IPS DF 6.9 (cell line): ENCODE measurements at places on chromosomes 12 and 14.

GRCh38 chr14:93426750-93427149, 4.0 kb upstream of the UNC79 start:
- H3K27ac ChIP-seq: no peak overlapping the region
- no peak for DNase-seq
- H3K4me3 ChIP-seq: no peak overlapping the region

DNA sequence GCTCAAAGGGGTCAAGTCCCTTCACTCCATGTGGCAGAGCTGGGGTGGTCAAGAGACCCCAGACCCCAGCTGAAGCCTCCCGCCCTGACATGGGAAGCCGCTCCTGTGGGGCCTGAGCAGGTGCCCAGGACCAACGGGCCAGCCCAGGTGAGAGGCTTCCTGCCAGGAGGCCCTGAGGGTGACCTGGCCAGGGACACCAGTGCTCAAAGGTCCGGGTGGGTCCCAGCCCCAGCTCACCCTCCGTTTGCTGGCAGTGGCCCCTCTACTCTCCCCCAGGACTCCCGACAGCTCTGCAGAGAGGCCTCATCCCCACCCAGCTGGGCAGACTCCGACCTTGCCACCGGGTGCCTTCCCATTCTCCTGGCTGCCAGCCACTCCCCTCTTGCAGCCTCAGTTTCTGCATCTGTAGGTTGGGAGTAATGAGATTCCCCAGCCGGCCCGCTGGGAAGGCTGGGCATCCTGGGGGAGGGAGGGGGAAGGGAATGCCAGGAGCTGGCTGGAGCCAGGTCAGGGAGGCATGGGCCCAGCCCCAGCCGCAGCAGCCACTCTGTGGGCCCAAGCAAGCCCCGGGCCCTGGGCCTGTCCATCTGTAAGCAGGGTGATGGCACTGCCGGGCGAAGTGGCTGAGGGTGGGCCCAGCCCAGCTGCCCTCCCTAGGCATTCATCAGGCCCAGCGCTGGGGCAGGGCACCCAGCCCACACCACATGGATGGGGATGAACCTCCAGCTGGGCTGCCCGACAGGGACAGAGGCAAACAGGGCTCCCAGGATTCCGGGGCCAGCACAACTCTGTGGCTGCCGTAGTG, 10.3 kb upstream of the INF2 start:
- no peaks in the 10 kb centered on the region for H3K27me3 ChIP-seq
- H3K27ac ChIP-seq: no peak overlapping the region
- no peak for DNase-seq
- H3K4me3 ChIP-seq: no peak overlapping the region

- no peak for DNase-seq
- H3K36me3 ChIP-seq: no peaks in the 10 kb centered on the region
- H3K4me1 ChIP-seq: no peaks in the 10 kb centered on the region
- no peak overlapping the region for H3K27ac ChIP-seq
- H3K4me3 ChIP-seq: no peak overlapping the region
- no peaks in the 10 kb centered on the region for H3K27me3 ChIP-seq
These were observed 153.2 kb downstream of the TMEM132C start for GRCh38 chr12:128420163-128420562.

- no peaks in the 10 kb centered on the region; the same call in 1 of the 2 replicates for H3K4me1 ChIP-seq
- no peak for DNase-seq
- no peak overlapping the region for H3K4me3 ChIP-seq
- no peaks in the 10 kb centered on the region; the same call in 1 of the 2 replicates for H3K27me3 ChIP-seq
- no peaks in the 10 kb centered on the region for H3K36me3 ChIP-seq
These were observed 203.3 kb upstream of the LRFN5 start for GRCh38 chr14:41403360-41403759.

GRCh38 chr12:37546901-37547475, 769.6 kb upstream of the ALG10B start:
- DNase-seq: no peak
- no peak overlapping the region for H3K4me3 ChIP-seq
- no peaks in the 10 kb centered on the region for H3K27me3 ChIP-seq
- H3K27ac ChIP-seq: no peak overlapping the region
- no peaks in the 10 kb centered on the region for H3K4me1 ChIP-seq

DNA sequence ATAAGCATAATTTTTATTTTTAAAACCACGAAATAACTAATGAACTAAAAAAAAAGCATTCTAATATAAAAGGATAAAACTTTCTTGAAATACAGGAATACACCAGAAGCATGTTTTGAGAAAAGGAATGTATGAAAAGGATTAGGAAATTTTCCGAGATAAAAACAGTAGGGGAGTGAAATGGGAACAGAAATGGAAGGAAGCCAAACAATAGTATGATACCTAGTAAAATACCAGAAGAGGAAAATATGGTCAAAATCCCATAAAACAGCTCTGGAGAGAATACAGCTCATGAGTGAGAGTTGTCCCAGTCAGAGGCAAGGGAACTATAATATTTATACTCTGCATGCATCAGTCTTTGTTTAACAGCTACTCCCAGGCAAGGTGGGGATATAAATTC, 1016.2 kb downstream of the SLC6A15 start:
- H3K4me1 ChIP-seq: no peaks in the 10 kb centered on the region
- DNase-seq: no peak
- H3K27me3 ChIP-seq: no peaks in the 10 kb centered on the region
- no peaks in the 10 kb centered on the region for H3K36me3 ChIP-seq
- H3K27ac ChIP-seq: no peak overlapping the region

GRCh38 chr14:35045798-35046047, 349 bp upstream of the FAM177A1 start:
- no peak for DNase-seq
- no peaks in the 10 kb centered on the region for H3K36me3 ChIP-seq
- H3K27me3 ChIP-seq: no peaks in the 10 kb centered on the region
- H3K27ac ChIP-seq: no peak overlapping the region
- peak overlapping the region; percentile 65; the same call in 1 of the 2 replicates for H3K4me3 ChIP-seq
- H3K4me1 ChIP-seq: no peaks in the 10 kb centered on the region

GRCh38 chr14:35600253-35600652, 66.3 kb downstream of the INSM2 start:
- H3K27ac ChIP-seq: no peak overlapping the region
- no peaks in the 10 kb centered on the region; the same call in 1 of the 2 replicates for H3K27me3 ChIP-seq
- H3K4me1 ChIP-seq: no peaks in the 10 kb centered on the region
- no peak overlapping the region for H3K4me3 ChIP-seq
- no peaks in the 10 kb centered on the region for H3K36me3 ChIP-seq

DNA sequence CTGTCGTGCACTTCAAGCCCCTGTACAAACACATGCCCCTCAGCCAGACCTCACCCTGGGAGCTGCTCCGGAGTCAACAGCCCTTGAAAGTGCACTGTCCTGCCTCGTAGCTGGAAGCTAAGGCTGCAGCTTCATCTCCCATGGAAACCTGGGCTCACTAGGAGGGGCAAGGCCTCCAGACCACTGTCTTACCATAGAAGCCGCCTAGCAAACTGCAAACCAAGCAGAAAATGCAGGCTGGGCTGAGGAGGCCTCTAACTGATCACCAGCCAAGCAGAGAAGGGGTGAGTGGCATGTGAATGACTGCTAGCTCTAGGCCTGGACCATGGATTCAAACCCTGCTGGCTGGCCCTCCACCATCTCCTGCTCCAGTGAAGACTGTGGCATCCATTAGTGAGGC, 340.2 kb downstream of the CACNA1C start:
- no peak overlapping the region for H3K27ac ChIP-seq
- H3K4me3 ChIP-seq: no peak overlapping the region
- no peaks in the 10 kb centered on the region for H3K4me1 ChIP-seq
- no peaks in the 10 kb centered on the region for H3K36me3 ChIP-seq
- no peak for DNase-seq

DNA sequence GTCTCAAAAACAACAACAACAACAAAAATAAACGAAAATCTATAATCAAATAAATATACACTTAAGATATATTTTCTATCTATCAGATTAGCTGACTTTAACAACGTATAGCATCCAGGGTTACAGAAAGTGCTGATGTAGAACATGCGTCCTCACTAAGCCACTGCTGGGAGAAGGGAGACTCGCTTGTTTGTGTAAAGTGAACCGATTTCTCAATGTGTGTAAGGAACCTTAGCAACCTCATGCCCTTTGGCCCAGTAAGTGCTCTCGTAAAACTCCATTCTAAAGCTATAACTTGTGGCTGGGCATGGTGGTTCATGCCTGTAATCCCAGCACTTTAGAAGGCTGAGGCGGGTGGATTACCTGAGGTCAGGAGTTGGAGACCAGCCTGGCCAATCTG, 23.8 kb downstream of the NFKBIA start:
- no peaks in the 10 kb centered on the region for H3K4me1 ChIP-seq
- H3K27ac ChIP-seq: no peak overlapping the region
- no peak overlapping the region for H3K4me3 ChIP-seq
- no peaks in the 10 kb centered on the region for H3K36me3 ChIP-seq
- no peak for DNase-seq
- H3K27me3 ChIP-seq: no peaks in the 10 kb centered on the region

DNA sequence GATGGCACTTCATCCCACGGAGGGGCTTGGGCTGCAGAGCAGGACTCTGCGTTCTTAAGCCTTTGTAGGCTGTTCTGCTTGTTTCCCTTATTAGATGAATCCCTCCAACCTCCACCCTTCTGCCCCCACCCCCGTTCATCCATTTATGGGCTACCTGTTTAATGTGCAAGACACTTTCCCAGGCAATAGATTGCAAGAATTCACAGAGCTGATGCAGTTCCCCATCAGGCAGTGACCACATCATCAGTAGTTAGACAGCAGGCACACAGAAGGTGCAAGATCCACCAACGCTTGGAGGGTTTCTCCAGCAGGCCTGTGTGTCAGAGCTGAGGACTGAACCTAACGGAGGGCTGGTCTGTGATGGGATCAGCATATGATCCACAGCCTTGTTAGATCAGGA, 1.2 kb upstream of the C1R start:
- no peak overlapping the region for H3K27ac ChIP-seq
- no peaks in the 10 kb centered on the region for H3K27me3 ChIP-seq
- no peak for DNase-seq
- no peaks in the 10 kb centered on the region for H3K36me3 ChIP-seq
- no peak overlapping the region for H3K4me3 ChIP-seq

- no peak overlapping the region for H3K27ac ChIP-seq
- no peaks in the 10 kb centered on the region for H3K27me3 ChIP-seq
- peaks cover 4% of the 10 kb centered on the region; the same call in 1 of the 2 replicates for H3K36me3 ChIP-seq
- H3K4me1 ChIP-seq: no peaks in the 10 kb centered on the region
- no peak for DNase-seq
- no peak overlapping the region for H3K4me3 ChIP-seq
These were observed 27.8 kb upstream of the CAPRIN2 start for GRCh38 chr12:30782316-30783173.

- no peak overlapping the region for H3K27ac ChIP-seq
- H3K4me1 ChIP-seq: peaks cover 9% of the 10 kb centered on the region
- H3K27me3 ChIP-seq: no peaks in the 10 kb centered on the region
- H3K4me3 ChIP-seq: peak overlapping the region; percentile 93
- no peak for DNase-seq
These were observed 751 bp downstream of the GDF11 start for GRCh38 chr12:55743406-55744339.

GRCh38 chr12:96167492-96167891, 26.7 kb upstream of the ELK3 start:
- peaks cover 2% of the 10 kb centered on the region for H3K4me1 ChIP-seq
- no peak overlapping the region for H3K4me3 ChIP-seq
- DNase-seq: no peak
- no peaks in the 10 kb centered on the region for H3K27me3 ChIP-seq

DNA sequence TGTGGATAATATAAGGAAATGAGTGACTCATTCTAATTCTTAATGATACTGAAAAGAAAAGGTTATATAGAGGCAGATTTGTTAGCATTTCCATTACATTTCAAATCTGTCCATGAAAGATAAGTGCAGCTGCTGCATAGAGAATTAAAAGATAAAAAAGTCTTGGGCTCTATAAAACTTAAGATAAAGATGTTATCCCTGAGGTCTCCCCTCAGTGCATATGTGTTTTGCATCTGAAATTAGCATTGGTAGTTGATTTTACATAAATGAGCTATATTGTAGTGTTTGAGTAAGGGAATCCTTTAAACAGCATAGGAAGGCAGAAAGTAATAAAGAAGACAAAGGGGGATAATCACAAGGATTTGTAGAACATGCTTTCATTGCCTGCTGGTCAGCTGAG, 206.2 kb downstream of the FSCB start:
- H3K27me3 ChIP-seq: no peaks in the 10 kb centered on the region
- H3K4me1 ChIP-seq: no peaks in the 10 kb centered on the region
- no peak overlapping the region for H3K4me3 ChIP-seq
- DNase-seq: no peak
- no peaks in the 10 kb centered on the region for H3K36me3 ChIP-seq

DNA sequence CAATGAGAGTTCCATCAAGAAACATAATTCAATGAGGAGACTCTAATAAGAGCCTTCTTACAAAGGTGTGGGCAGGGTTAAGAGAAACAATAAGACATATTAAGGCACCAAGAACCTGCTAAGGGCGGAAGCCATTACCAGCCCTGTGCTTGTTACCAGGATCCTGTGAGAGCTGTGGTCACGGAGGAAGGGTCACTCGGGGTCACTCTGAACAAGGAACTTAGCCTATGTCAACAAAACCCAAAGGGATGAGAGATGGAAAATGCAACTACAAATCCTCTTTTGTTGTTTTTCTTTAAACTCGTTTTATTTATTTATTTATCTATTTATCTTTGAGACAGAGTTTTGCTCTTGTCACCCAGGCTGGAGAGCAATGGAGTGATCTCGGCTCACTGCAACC, 460.4 kb upstream of the CCDC196 start:
- H3K4me1 ChIP-seq: no peaks in the 10 kb centered on the region
- no peak overlapping the region for H3K27ac ChIP-seq
- no peaks in the 10 kb centered on the region for H3K27me3 ChIP-seq
- H3K4me3 ChIP-seq: no peak overlapping the region

- DNase-seq: no peak
- no peak overlapping the region for H3K27ac ChIP-seq
- H3K36me3 ChIP-seq: no peaks in the 10 kb centered on the region
- H3K4me1 ChIP-seq: no peaks in the 10 kb centered on the region
- no peaks in the 10 kb centered on the region for H3K27me3 ChIP-seq
These were observed 148.8 kb upstream of the CRY1 start for GRCh38 chr12:107242189-107242588.

DNA sequence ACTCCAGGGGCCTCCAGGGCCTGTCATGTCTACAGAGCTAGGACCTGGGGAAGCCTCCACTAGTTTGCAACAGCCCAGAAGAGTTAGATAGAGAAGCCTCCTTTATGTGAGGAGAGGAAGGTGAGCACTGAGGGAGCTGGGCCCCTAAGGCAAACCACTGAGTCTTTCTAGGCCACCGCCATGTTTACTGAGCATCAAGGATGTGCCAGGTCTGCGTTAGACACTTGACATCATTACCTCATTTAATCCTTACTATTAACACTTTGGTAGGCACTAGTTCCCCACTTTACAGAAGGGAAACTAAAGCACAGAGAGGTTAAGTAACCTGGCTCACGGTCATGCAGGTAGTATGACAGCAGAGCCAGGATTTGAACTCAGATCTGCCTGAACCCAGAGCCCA, 12.9 kb downstream of the CTDSP2 start:
- no peak overlapping the region for H3K4me3 ChIP-seq
- H3K27me3 ChIP-seq: no peaks in the 10 kb centered on the region
- no peak overlapping the region for H3K27ac ChIP-seq
- peaks cover 5% of the 10 kb centered on the region; the same call in 1 of the 2 replicates for H3K36me3 ChIP-seq
- no peak for DNase-seq
- peaks cover 21% of the 10 kb centered on the region for H3K4me1 ChIP-seq
